ENCODE measurements at places on chromosomes 5 and 9.

DNA sequence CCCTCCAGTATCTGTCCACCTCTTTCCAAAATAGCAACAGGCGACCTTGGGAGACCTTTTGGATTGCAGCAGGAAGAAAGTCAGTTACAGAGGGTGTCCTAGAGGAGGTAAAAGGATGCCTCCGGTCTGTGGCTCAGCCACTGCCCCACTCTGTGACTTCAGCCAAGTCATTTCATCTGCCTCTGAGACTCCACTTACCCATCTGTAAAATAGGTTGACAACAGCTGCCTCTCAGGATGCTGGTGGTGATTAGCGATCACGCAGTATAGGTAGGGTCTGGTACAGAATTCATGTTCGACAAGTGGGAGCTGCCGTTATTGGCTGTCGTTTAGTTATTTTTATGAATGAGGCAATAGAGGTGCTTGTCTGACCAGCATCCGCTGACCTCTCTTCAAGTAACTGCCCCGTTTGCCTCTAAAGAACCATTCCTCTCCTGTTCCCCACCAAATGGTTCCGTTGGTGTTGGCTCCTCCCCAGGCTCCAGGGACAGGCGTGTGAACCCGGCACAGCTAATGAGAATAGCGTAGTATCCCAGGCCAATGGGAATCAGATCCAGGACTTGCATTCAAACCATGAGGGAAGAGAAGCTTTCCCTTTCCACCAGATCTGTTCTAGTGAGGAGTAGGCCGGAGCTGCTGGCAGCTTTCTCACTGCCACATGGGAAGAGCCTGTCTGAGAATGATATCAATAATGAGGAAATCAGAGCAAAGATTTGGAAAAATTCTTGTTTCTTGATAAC, 64.1 kb downstream of the SMIM23 start:
- DNase-seq: no peak

- DNase-seq: no peak
These were observed 75.6 kb upstream of the SPIN1 start for GRCh38 chr9:88312517-88313103.

- DNase-seq: no peak
These were observed 301.3 kb upstream of the SGCD start for GRCh38 chr5:156025656-156026055.

DNA sequence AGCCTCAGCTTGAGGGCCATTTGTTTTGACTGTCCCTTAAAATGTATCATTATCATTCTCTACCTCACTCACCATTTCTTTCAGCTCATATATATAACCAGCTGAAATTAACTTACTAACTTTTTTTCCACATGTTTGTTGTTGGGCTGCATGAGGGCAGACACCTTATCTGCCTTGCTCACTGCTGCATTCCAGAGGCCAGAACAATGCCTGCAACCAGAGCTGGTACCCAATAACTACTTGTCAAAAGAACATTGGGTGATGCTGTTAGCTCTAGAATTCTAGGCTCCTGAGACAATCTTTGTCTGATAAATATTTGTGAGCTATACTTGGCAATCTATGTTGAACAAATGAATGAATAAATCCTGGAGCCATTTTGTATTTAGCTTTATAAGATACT, 68.3 kb downstream of the HTR4 start:
- DNase-seq: no peak

GRCh38 chr5:93158841-93159240, 422.2 kb downstream of the NR2F1-AS1 start:
- DNase-seq: no peak

GRCh38 chr5:97436405-97436804, 253.4 kb upstream of the RIOK2 start:
- no peak for DNase-seq

DNA sequence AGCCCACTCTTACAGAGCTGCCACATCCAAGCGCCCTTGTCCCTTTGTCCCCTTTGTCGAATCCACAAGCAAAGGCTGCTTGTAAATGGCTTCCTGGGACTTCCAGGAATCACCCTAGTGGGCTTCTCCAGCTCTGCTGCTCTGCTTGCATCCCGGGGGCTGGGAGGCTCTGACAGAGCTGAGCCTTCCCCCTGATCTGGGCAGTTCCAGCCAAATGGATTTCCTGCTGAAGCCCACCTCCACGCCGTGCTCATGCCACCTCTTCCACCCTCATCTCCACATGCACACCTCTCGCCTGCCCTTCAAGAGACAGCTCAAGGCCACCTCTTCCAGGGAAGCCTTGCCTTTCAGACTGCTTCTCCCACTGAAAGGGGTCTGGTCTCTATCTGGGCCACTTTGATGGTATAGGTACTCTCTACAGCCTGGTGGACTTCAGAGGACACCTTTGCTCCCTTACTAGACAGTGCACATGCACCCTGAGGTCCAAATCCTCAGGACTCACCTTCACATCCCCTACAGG, 106.2 kb downstream of the LHFPL2 start:
- no peak for DNase-seq

DNA sequence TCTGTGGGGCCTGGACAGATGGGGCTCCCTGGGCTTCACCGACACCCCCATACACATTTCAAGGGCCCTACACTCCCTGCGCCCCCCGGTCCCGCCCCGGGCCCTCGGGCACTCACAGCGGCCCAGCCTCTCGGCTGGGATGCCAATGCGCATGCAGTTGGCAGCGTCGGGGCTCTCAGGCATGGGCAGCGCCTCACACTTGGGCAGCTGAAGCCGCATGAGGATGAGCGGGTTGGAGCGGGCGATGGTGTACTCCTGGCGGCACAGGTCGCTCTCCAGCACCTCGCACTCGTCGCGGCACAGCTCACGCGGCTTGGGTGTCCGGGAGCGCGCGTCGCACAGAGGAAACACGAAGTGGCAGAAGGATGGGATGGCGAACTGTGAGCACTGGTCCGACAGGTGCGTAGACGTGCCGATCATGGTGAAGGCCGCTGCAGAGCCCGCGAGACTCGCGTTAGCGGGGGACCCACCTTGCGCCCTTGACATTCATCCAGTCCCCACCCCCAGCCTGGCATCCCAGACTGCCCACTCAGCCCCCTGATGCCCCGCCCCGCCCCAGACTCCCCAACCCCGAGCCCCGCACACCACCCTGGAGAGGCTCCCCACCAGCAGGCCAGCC, 216.9 kb downstream of the ROR2 start:
- DNase-seq: no peak

DNA sequence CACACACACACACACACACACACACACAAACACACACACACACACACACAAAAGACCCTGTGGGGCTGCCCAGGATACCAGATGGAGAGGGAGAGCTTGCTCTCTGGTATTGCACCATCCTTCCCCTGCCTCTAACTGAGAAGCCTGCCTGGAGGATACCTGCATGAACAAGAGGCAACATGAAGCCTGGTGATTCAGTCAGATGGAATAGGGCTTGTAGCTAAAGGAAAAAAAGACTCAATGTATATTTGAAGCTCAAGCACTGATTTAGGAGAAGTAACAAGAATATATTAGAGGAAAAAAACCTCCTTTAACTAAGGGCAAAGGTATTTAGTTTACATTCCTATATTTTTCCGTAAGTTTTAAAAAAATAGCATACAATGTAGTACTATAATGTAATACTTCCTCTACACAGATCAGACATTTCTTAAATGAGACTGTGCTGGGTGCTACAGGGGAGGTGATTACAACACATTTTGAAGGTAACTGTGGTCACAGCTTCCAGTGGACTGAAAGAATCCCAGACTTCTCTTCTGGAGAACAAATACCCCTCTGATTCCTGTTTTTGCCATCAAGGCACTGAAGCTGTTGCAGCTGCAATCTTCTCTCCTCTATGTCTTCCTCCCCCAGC, 169.3 kb downstream of the DCP2 start:
- no peak for DNase-seq

GRCh38 chr5:140631036-140631417, 1.9 kb downstream of the CD14 start:
- no peak for DNase-seq

DNA sequence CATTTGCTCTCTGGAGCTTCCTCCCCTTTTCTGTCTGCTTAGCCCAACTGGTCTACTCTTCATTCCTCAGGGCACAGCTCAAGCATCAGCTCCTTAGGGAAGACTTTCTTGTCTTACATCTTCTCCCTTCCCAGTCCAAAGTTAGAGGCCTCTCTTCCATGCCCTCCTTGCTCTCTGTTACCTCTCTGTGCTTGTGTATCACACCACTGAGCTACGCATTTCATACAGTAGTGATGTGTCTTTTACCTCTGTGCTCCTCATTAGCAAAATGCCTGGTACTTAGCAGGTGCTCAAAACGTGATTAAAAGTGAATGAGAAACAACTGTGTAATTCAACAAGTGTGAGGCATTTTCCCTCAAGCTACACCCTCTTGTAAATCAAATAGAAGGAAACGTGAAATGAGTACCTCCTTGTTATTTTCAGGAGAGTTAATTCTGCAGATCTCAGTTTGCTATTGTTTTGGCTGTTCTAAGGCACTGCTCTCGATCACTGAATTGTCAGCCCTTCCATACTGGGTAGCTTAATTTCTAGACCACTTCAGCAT, 39.0 kb downstream of the ERAP1 start:
- no peak for DNase-seq

GRCh38 chr5:169222934-169223594, 77.9 kb downstream of the SLIT3 start:
- no peak for DNase-seq

DNA sequence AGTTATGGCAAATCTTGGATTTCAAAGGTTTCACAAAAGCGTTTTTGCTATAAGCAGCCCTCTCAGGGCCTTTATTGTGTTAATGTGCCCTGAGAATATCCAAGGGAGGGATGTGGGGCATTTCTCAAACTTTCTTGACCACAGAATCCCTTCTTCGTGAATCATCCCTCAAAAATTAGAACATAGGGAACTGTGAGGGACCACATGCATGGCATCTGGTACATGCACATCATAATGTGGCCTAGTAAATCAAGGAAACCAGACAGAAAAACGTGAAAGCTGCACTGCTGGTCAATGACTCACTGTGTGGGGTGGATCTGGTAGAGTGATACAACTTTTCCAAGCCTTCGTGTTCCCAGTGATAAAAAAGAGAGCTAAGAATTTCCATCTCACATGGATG, 22.4 kb downstream of the DDX31 start:
- DNase-seq: no peak

DNA sequence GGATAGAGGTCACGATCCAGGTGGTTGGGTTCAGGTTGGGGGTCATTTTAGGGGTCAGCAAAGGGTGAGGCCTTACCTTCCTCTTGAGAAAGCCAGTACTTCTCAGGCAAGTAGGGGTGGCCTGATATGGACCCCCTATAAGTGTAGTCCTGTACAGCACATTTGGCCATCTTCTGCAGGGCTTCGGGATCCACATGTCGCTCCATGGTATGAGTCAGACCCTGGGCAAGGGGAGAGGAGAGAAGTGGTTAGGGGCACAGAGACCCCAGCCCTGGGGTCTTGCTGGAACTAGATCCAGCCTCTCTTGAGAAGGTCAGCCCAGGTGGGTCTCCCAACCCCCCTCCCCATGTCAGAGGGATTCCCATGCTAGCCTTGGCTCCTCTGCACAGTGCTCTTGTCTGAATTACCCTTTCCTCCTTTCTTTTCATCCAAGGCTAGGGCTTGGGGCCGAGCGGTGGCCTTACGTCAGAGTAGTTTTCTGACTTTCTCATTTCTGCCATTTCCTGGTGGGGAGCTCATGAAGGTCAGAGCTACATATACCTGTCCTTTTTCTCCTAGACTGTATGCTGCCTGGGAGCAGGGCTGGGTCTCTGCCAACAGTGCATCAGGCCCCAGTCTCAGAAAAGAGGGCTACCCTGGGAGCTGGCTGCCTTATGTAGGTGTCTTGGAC, 9.0 kb upstream of the MYORG start:
- no peak for DNase-seq

Data from CD4-positive, alpha-beta T cell treated with Interleukin-6 at 100 ng/mL for 8 hours (primary cell).